ENCODE measurements at places on chromosomes 2 and 18.

DNA sequence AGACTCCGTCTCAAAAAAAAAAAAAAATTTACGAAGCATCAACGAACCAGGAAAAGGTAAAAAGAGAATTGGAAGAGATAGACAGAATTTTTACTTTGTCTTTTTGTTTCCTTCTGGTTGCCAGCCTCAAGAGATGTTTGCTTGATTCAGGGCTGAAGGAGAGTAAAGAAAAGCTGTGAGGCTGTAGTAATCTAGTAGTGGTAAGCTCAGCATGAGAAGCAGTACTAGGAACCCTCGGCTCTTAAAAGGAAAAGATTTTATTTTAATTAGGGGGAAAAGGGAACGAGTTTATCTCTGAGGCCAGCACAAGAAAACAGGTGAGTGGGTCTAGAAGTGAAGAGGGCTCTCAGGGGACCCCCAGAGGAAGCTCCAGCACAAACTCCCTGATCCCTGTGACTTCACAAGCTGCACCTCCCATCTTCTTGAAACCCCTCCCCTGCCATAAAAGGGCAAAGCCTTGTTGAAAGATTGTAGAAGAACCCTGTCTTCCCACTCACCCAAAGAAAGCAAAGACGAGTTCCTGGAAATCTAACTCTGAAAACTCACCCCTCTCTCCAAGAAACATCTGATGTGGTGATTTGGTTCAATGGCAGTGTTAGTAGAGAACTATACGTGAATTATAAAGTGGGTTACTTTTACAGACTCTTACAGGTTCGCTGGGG, 8.6 kb downstream of the RBMS1 start:
- H3K27ac ChIP-seq: peak overlapping the region; percentile 86
- peak; percentile 42 for DNase-seq
- H3K27me3 ChIP-seq: no peaks in the 10 kb centered on the region
- H3K4me1 ChIP-seq: peaks cover 64% of the 10 kb centered on the region

- H3K4me1 ChIP-seq: no peaks in the 10 kb centered on the region
- H3K27me3 ChIP-seq: no peaks in the 10 kb centered on the region
- no peak for DNase-seq
- H3K4me3 ChIP-seq: no peak overlapping the region
- no peaks in the 10 kb centered on the region for H3K36me3 ChIP-seq
Measured at GRCh38 chr2:180495606-180496005, 484.8 kb upstream of the UBE2E3 start.

DNA sequence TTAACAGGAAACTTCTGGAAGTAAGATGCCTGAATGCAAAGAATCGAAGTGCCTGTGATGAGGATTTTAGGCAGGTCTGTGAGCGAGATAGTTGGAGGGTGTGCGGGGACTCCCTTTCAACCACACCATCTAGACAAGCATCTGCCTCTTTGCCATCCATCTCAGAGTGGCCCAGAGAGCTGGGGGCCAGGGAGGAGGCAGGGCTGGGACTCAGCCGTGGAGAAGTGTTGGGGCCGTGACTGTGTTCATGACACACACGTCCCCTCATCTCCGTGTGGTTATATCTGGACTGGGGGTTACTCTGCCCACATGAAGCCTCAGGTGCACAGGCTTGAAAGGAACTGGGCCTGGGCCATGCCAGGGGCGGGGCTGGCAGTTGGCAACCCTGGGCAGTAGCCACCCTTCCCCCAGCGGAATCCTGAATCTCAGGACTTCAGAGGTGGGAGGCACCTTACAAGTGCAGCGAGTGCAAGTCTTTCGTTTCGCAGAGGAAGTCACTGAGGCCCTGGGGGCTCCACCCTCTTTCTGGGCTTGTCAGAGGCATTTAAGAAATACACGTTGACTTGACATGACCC, 112.5 kb downstream of the SLC4A3 start:
- no peaks in the 10 kb centered on the region for H3K4me1 ChIP-seq
- H3K4me3 ChIP-seq: no peak overlapping the region
- H3K27ac ChIP-seq: no peak overlapping the region
- peaks cover 9% of the 10 kb centered on the region for H3K27me3 ChIP-seq
- no peaks in the 10 kb centered on the region for H3K36me3 ChIP-seq

DNA sequence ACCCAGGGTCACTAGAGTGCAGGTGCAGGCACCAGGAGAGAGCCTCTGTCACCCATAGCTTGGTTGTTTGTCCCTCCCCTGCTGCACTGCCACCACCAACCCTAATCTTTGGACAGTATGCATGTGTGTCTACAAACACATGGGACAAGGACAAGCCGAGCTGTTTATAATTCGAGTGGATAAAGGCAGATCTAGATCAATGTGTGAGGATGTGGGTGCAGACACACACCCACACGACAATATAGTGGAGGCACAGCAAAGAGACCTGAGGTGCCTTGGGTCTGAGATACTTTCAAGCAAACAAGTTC, 199.2 kb downstream of the TNS1 start:
- H3K36me3 ChIP-seq: peaks cover under 1% of the 10 kb centered on the region
- H3K27me3 ChIP-seq: no peaks in the 10 kb centered on the region
- H3K27ac ChIP-seq: no peak overlapping the region
- peaks cover 9% of the 10 kb centered on the region for H3K4me1 ChIP-seq
- DNase-seq: peak; percentile 10

- no peak overlapping the region for H3K27ac ChIP-seq
- H3K4me3 ChIP-seq: peak overlapping the region; percentile 74
- H3K27me3 ChIP-seq: peaks cover 19% of the 10 kb centered on the region
Measured at GRCh38 chr2:64609942-64610281, 43.8 kb downstream of the SERTAD2 start.
